Ammon's horn (tissue), 1 donor: ENCODE measurements at places on chromosomes 5 and 9.

GRCh38 chr9:92528522-92528849 is 7.3 kb downstream of the ECM2 start:
- DNase-seq, result no peak

DNA sequence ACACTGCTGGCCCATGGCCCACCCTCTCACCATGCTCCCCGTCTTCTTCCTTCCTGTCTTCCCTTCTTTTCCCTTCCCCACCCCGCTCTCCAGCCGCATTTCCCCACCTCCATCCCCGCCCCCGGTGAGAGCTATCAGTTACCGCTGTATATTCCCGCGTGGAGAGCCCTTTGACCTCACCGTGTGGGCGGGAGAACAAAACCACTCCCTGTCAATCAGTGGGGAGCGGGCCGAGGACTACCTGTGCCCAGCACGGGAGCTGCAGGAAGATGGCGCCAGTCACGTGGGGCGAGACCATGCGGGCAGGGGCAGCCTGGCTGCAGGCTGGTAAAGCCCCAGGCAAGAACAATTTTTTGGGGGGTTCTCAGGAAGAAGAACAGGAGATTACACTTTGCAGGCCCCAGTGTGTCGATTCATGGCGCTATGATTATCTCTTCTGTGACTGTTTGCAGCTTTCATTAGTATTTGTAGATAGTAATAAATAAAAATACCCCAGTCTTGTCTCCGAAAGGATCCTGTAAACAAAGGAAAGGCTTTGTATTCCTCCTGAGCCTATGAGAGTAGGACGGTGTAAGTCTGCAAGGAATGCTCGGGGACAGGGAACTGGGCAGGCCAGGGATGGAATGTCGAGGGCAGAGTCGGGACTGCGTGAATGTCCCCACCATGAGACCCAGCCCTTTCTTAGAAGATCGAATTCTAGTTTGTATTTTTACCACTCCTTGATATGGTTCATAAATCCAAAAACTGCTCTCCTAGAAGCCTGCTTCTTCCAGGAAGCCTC is 14.8 kb upstream of the DMRT1 start:
- DNase-seq, result no peak

DNA sequence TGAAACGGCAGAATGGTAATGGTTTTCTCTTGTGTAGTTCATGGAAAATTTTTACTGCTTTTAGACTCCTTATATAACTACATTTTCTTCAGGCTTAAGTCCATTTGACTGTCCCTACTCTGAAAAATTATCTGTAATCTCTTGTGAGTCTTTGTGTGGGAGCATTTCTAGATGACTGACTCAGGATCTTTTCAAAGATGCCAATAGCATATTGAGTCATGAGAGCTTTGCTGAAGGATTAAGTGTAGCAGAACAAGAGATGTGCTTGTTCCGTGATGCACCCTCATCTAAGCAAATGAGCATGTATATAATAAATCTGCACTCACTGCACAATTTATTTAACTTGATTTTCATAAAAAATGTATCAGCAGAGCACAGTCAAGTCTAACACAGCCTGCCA is 298.7 kb upstream of the CDH6 start:
- peak; percentile 2 for DNase-seq

DNA sequence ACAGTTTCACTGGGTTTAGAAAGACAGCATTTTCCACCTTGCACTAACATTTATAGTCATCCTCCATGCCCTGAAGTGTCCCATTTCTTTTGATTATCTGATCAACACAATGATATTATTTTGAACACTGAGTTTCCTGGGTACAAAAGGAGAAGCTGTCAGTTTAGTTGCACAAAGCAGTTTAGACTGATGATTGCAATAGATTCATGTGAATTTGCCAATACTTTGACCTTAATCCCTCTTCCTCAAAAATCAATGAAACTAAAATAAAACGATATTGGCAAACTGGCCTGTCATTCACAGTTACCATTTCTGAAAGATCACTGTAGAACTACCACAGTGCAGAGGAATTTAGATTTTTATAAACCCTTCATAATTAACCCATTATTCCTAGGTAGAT is 34.2 kb upstream of the RASGRF2 start:
- DNase-seq, result no peak

DNA sequence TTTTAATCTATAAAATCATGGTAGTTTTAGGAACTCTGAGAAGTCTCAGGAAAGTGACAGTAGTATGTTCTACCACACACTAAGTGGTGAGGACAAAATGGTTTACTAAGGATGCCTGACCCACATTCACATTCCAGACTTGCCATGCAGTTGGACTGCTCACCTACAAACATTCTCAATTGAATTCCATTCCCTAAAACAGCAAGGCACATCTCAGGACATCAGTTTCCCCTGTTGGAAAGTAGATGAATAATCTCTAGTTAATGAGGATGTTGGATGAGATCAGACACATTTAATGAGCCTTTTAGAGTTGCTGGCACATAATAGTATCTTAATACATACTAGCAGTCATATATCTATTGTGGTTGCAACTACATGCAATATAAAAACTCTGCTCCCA is 76.6 kb downstream of the ZNF618 start:
- no peak for DNase-seq

GRCh38 chr9:99262949-99263418 is 40.9 kb downstream of the SEC61B start:
- no peak for DNase-seq

DNA sequence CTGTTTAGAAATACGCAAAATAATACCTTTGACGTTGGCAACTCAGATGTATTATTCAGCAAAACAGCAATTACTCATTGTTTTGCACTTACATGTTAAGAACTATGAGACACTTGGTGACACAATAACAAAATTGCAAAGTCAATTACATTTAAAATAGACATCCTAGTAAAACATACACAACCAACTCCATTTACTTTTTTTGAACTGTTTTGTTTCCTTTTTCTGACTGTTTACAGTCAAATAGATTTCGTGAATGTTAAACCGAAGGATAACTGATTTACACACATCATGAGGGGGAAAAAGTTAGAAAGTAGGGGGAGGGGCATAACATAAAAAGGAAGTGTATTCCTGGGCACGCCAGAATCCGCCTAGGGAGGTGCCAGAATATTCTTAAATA is 220.1 kb downstream of the MEF2C start:
- no peak for DNase-seq

- peak; percentile 82 for DNase-seq
Measured at GRCh38 chr5:161546470-161547301, at the start of gene GABRB2. Gene GABRB2, minus strand, starts transcription at chr5:161546725. Its CDS starts 82 bp downstream, at chr5:161546643.

- peak; percentile 49 for DNase-seq
Measured at GRCh38 chr5:55672477-55672911, 39.6 kb downstream of the SLC38A9 start.

- no peak for DNase-seq
Measured at GRCh38 chr9:17799369-17799768, 220.5 kb downstream of the SH3GL2 start.

DNA sequence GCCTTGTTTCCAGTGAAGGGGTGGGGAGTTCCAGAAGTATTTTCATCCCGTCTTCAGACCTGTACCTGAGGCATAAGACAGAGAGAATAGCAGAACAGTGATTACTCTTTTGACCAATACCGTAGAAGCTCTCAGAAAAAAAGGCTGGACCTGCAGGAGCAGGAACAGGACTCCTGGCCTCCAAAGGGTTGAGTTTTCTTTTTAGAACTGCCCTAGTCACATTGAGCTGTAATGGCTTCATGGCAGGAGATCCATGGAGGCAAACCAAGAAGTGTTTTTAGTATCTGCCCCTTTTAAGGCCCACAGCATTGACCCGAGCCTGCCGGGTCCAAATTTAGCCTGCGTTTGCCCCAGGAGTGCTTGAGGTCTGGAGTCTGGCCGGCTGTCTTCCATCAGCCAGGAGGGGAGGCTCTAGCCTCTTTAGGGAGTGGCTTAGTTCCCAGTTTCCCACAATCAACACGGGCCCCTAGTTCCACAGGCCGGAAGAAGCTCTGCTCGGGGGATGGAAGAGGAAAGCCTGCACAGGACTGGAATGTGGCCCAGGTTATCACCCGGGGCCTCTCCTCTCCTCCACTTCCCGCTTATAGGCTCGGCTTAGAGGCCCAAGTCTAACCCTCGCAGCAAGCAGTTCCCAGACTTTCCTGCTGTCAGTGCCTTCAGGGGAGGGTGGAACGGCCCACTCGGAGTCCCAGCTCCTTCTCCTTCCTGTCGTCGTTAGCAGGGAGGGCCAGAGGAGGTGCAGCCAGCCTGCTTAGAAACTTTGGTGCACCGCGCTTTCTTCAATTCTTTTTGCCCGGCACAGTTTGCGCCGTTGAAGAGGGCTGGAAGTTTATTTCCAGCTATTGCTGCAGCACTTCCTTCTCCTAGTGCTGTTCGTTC is 80.7 kb downstream of the C9orf152 start:
- DNase-seq, result no peak

DNA sequence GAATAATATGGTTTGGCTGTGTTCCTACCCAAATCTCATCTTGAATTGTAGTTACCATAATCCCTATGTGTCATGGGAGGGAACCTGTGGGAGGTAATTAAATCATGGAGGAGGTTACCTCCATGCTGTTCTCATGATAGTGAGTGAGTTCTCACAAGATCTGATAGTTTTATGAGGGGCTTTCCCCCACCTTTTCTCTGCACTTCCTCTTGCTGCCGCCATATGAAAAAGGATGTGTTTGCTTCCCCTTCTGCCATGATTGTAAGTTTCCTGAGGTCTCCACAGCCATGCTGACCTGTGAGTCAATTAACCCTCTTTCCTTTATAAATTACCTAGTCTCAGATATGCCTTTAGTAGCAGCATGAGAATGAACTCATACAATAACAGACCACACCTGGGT is 63.7 kb upstream of the PRR16 start:
- DNase-seq, result no peak

DNA sequence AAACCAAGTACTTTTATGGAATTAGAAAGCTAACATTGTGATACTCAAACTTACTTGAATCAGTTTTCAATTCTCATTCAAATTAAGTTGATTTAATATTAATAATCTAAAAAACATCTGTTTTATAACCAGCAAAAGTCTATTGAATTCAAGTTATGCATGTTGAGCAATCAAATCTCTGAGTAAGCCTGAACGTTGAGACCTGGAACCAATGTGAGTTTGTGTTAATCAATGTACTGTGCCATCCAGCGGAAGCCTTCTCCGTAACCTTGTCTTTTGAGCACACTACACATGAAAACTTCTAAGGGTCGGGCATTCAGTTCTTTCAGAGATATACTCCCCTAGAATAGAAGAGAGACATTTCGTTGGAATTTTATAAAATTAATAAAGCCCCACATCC is 25.9 kb downstream of the SAR1B start:
- DNase-seq, result no peak

- DNase-seq, result no peak
Measured at GRCh38 chr9:33468797-33469621, 4.7 kb downstream of the NOL6 start.

DNA sequence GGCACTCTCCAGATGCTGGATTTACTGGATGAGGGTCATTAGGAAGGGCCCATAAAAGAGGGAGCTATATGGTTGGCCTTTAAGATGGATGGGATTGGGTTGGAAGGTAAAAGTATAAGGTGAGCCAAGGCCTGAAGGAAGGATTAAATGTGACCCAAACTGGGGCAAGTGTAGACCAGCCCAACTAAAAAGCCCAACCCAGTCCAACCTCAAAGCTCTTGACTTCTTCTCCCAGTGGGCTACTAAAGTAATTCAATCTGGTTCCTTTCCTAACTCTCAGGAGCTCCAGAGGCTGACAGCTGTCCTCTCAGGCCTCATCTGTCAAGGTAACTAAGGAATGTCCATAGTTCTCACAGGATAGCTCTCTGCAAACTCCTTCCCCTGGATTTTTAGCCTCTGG is 122.2 kb upstream of the EFNA5 start:
- DNase-seq, result no peak

GRCh38 chr9:75548871-75549270 is 341.6 kb upstream of the PCSK5 start:
- no peak for DNase-seq

- no peak for DNase-seq
Measured at GRCh38 chr9:133101356-133102189, 19.5 kb downstream of the RALGDS start.

DNA sequence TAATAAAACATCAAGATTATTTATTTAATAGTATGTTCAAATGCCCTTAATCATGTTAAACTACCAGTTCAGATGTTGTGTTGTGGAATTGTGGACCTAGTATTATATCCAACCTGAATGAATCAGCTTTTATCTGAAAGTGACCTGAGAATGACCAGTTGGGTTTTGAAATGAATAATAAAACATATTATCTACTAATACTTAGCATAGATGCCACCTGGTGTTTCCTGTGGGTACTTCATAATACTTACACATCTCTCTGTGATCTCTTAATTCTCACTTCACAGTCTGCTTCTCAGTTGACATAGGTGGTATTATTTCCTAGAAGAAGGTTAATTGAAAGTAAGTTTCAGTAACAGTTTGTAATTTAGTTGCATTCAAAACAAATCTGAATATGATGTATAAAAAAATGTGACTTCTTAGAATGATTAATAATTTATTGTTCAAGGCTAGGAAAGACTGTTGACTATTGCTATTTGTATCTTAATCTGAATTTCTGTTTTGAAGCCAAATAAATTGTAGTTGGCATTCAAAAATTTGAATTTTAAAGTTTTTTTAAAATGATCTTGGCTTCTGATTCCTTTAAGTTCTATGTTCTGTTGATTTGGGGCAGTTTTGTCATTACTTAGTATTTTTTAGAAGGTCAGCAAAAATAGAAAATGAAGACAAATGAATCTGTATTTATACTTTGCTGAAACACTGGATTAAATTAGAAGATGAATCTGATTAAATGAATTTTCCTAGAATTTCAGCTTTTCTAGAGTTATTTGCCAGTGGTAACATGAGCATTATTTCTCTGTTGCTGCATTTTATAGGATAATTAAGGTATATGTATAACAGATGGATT is 48.2 kb downstream of the KIF2A start:
- DNase-seq, result peak; percentile 72

DNA sequence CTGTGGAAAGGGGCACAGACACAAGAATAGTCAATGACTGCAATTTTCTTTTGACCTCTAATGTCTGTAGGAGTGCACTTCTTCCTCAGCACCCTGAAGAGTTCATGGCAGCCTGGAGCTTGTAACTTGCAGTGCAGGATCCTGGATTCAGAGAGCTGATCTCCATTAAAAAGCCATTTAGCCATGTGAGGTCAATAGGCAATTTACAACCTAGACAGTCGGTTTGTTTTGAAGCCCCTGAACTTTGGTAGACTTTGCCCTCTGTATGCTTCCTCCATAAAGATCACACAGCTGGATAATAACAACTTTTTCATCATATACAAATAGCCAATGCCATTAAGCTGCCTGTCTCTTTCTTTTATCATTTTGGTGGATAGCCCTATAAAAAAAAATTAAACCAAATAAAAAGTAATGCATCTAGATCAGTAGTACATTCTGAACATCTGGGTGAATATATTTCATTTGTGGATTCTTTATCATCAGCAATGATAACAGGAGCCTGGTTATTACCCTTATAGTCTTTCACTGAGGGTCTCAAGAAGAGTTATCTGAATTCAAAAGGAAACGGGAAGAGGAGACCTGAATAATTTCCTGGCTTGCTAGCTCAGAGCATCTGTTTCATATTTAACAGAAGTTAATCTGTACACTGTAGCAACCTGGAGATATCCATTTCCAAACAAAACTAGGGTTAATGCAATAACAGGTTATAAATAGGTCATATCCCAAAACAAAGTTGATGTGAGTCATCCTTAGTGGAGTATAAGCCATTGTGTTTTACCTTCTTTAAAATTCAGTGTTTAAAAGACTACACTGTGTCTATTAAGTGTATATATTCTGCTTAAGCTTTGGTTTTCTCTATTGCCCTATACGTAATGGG is 193.8 kb upstream of the ACTBL2 start:
- DNase-seq, result no peak

- DNase-seq, result no peak
Measured at GRCh38 chr9:19176856-19177255, 49.6 kb upstream of the PLIN2 start.

- no peak for DNase-seq
Measured at GRCh38 chr9:128728298-128728697, 4.4 kb upstream of the ZDHHC12 start.
